ENCODE measurements at places on chromosomes 2 and 18. TPM values are rescaled to one million over a fixed set of nuclear protein-coding genes. Genes with fewer than 3 reads are reported as not detected.

The UGT1A10 gene
- total RNA-seq = not detected

The PMAIP1 gene
- 6.3 TPM for total RNA-seq

The QPCT gene
- 2.9 TPM for total RNA-seq

The INO80B gene
- 23.4 TPM for total RNA-seq

The HOXD12 gene
- not detected for total RNA-seq
